GOT3 (cell line): ENCODE measurements at places on chromosomes 6 and 20.

DNA sequence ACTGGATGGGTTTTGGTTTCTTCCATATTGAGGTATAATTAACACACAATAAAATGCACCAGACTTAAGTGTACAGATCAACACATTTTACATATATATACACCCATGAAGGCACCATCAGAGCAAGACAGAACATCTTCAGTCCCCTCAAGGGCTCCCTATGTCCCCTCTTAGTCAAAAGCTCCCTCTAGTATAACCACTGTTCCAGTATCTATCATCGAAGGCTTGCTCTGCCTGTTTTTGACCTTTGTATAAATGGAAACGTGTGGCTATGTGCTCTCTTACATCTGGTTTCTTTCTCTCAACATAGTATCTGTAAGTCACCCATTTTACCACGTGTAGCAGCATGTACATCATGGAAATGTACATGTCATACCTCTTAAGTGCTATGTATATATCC lies 66.5 kb downstream of the BANF2 start:
- DNase-seq: no peak

DNA sequence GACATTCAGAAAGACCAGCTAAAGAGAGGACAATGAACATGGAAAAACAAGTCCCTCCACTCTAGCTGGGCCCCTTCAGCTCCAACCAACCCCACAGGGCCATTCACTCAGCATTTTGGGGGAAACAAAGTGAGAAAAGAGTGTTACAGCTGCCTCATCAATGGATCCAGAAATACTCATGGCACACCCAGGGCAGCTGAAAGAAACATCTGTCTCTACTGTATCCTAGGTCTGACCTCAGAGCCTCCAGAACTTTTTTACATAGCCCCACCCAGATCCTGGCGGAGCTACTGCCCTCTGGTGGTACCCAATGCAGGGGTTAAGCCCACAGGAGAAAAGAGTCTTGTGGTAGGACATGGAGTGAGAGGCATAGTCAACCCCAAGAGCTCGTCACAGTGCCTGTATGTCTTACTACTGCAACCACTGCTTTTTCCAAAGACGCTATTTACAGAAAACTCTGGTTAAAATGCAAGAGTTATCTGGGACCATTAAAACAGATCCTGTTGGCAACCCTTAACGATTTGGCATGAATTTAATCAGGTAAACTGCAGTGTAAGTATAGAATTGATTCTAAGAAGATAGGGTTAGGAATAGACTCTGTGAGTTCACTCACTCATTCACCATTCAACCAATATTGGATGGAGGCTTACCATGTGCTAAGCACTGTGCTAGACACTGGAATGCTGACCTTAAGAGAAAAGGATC lies 37.4 kb upstream of the FAM83C start:
- no peak for DNase-seq

DNA sequence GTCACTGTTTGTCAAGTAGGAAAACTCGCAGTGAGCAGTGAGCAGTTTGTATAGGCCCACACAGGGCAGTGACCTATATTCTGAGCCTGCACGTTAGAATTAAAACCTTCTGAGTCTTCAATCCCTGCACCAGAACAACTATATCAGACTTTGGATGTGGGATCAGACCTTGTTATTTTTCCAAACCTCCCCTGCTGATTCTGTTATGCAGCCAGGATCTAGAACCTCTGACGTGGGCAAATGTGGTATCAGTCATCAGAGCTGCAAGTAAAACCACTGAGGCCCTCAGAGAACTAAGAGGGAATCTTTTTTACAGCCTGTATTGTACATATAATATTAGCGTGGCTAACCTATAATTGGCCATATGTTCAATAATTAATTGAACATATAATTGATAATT lies 32.0 kb upstream of the AKAP7 start:
- no peak for DNase-seq

- no peak for DNase-seq
These were observed 107.2 kb upstream of the PLEKHG1 start for GRCh38 chr6:150492507-150492906.

GRCh38 chr20:31875671-31876070 lies 5.2 kb downstream of the TTLL9 start:
- DNase-seq: no peak

DNA sequence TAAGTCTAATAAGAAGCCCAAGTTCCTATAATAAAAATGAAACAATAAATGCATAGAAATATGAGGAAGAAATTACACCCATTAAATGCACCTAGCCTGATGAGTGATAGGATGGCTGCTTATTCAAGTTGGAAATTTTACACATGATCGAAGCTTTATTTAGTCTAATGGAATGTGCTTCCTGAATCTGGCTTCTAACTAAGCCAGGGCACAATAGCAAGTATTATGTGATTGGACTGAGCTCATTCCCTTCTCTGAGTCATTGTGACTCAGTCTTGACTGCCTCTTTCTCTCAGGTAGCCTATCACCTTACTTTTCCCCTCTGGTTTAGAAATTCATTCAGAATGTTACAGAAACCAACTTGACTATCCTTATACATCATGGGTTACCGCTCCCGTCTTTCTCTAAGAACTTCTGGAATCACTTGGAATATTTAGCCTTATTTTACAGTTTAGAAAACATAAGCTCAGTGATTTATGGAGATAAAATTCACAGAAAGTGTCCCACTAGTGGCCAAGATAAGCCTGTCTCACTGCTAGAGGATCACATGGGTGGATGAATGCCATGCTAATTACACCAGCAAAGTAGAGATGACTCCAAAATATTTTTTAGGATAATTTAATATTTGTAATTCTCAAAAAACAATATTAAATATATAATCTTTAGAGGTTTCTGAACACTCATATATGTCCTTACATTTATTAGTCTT lies 505.3 kb upstream of the JAG1 start:
- DNase-seq: no peak

DNA sequence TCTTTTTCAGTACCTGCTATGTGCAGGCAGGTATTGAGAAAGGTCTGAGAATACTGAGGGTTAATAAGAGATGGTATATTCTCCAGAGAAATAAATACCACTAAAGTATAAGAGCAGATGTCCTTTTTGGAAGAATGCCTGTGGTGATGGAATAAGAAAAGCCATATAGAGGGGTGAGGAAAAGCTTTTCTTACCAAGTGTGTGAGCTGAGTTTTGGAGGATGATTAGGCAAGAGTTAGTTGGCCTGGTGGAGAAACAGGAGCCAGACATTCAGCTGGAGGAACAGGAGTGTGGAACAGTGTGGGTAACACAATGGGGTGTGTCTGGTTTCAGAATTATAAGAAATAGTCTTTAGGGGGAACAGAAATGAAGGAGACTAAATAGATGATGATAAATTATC lies 19.9 kb downstream of the ZNF451 start:
- DNase-seq: no peak

- DNase-seq: no peak
These were observed 748.4 kb upstream of the CHD6 start for GRCh38 chr20:42366626-42367025.

GRCh38 chr6:71602385-71603007 lies 283.9 kb upstream of the RIMS1 start:
- DNase-seq: no peak

DNA sequence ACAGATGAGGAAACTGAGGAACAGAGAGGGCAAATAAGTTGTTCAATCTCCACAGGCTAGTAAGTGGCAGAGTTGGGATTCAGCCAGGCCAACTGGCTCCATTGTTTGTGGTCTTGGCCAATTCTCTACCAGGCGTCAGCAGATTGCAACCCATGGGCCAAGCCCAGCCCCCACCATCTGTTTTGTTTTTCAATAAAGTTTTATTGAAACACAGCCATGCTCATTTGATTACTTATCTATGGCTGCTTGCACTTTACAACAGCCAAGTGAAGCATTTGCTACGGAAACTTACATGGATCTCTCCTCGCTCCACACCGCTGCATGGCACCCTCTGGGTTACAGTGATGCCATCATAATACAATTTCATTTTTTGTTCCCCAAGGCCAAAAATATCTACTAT lies 90.8 kb downstream of the ZNF217 start:
- no peak for DNase-seq

GRCh38 chr6:162637317-162637716 lies 90.2 kb downstream of the PRKN start:
- no peak for DNase-seq
